ENCODE measurements at places on chromosomes 3 and 15.

DNA sequence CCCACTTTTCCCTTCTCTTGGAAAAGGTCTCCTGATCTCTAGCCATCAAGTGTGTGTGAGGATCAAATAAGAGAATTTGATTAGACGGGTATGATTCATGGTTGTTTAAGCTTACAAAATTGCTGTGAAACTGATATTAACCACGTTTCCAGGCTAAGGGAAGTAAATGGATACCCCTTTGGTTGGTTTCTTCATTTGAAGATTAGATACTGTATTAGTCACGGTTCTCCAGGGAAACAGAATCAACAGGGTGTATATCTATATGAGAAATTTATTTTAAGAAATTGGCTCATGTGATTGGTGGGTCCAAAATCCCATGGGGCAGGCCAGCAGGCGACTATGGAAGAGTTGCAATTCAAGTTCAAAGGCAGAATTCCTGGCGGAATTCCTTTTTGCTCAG lies 112.7 kb upstream of the SELENOK start:
- DNase-seq: no peak

GRCh38 chr15:23467110-23467600 lies 20.1 kb upstream of the GOLGA6L2 start:
- no peak for DNase-seq

DNA sequence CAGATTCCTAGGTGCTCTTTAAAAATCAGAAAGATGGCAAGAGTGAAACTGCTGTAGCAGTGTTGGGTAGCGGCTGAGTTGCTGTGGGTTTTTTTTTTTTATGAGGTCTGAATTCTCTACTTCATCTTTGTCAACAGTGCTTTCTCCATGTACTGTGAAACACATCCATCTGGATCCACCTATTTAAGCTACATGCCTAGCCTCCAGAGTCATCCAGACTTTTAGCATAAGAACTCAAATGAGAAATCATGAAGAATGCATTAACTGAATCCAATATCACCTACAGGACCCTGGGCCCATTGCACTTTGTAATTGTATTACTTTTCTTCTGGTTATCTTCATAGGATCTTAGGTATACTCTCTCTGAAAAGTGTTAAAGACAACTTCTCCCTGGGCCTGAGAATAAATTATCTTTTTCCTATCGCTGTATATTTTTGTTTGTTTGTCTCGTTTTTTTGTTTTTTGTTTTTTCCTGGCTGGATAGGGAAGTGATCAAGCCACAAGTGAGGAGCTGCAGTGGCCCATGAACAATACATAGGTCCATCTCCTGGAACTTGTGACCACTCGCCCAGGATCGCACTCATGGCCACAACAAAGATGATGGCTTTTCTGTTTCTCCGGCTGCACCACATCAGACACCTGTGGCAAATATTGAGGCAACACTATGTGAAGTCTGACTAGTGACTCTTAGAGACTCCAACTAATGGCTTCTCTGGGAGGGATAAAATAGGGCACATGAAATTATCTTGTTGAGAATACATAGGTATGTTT lies 609.9 kb upstream of the AGTR1 start:
- no peak for DNase-seq

GRCh38 chr3:129934234-129935123 lies 40.0 kb upstream of the TRH start:
- DNase-seq: no peak

DNA sequence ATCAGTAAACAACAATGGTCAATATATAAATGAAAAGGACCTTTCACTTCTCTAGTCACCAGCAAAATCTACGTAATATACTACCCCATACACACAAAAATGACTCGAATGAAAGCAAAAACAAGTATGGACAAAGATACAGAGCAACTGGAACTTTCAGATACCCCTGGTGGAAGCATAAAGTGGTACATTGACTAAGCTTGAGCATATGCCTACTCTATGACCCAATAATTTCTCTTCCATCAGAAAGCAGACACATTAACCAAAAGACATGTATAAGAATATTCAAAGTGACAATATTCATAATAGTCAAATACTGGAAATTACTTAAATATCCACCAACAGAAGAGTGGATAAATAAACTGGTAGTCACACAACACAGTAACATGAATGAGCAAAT lies 86.0 kb downstream of the EFL1 start:
- no peak for DNase-seq

DNA sequence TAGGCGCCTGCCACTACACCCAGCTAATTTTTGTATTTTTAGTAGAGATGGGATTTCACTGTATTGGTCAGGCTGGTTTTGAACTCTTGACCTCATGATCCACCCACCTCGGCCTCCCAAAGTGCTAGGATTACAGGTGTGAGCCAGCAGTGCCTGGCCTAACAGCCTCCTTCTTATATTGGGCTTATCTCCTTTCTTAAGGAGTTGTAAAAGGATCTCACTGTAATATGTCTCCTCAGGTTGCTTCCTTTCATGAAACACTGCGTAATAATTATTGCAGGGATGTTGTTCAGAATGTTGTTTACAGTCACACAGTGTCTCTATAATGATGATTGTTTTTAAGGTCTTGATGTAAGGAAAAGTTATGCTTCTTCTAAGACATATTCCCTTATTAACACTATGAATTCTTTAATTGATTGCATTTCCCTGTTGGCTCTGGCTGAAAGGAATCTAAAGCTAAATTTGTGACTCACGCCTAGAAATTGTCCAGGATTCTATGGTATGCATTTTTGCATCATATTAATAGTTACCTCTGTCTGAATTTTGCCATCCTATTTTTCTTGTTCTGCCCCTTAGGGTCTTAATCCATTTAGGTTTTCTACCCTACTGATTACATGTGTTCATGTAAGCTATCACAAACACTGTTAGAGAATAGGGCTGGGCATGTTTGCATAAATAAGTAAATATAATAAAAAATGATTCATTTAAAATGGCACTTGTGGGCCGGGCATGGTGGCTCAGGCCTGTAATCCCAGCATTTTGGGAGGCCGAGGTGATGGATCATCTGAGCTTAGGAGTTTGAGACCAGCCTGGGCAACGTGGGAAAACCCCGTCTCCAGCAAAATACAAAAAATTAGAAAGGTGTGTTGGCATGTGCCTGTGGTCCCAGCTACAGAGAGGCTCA lies 24.5 kb upstream of the RNF111 start:
- no peak for DNase-seq

DNA sequence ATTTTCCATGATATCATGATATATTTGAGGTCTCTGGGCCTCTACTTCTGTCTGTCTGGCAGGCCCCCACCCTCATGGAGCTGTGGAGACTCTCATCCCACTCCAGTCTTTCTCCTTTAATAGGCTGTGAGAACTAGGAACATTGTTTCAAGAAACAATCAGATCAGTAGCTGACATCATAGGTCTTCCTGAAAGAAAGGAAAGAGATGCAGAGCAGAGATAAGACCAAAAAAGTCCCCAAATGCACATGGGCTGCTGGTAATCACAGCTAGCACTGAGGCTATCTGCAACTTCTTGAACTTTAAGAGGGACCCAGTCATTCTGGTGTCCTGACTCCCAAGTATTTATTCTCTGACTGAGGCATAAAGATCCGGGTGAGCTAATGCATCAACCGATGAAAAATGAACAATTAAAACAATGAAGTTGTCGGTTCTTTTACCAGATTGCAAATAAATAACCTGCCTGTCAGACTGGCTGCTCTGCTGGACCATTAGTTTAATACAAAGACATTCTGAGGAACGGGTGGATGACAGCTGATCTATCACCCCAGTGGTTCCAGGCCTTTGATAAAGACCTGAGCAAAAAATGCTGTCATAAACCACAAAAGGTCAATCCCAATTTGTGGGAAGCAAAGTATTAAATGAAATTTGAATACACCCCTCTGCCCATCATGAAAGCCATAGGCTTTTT lies 780.8 kb upstream of the GOLIM4 start:
- DNase-seq: no peak

DNA sequence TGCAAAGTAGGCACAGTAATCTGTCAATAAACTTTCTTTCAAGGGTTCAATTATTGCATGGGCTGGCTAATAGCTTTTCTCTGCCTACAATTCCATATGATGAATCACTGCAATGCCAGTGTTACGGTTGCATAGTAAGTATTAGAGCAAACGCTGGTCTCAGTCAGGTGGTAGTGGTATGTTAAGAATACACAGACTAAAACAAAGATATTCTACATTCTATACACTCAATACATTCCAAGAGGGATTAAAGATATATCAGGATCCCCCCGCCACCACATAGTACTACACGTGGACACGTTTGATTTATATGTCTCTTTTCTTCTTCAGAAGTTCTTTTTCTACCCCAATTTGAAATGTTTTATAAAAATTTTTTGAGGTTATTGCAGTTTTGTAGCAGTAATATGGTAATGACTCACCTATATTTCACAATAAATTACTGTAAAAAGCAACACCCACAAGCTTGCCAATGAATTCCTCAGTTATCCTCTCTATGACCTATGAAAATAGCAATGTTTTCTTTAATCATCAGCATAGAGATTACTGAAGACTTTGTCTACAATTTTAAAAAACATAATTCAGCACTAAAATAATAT lies 68.2 kb downstream of the CD200R1L start:
- no peak for DNase-seq

Data from activated naive CD8-positive, alpha-beta T cell treated with anti-CD3 and anti-CD28 coated beads, Interleukin-2, amount 50 U/mL, for 16 hours (primary cell).